ENCODE measurements at places on chromosomes 11 and 22.
A peak's percentile ranks its signal among the peaks of the same experiment; 100 is the strongest.

DNA sequence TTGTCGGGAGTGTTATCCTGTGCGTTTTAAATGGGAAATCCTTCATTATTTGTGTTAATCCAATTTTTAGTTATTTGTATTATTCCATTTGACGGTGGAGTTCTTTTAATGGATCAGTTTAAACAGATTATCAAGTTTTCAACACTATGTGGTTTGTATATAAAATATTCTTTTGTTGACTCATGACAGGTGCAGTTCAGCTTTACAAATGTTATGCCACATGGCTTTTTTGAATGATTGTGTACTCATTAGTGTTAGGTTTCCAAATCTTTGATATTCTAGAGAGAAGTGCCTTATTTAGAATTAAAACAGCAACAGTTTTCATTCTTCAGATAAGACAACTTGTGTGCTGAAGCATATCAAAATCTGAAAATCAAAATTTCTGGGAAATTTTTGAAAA is 2.4 kb downstream of the JAM3 start:
- no peak for DNase-seq

GRCh38 chr22:39216143-39216490 is 28.7 kb downstream of the PDGFB start:
- DNase-seq: no peak

DNA sequence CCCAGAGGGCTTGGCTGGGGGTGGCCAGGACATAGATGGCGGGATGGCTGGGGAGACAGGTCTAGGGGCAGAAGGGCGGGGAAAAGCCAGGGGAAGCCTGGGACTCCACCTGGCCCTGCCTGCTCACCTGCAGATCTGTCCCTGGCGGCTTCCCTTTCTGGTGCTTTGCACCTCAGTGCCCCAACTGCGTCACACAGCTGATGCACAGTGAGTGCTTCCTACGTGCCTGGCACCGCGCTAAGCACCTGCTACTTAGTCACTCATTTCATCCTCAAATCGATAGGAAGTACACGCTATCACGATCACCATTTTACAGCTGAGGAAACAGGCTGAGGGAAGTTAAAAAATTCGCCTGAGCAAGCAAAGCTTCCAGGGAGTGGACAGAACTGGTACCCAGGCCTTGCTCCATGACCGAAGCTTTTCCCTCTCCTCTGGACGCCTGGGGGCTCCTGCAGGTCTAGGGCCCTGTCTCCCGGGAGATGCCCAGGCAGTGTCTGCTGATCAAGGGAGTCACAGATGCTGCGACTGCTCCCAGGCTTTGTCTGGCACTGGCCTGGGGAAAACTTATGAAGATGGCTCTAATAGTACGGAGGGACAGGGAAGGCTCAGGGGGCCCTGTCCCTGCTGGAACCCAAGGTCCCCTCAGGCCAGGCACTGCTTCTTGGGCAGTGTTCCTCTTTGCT is 63.0 kb upstream of the TTLL12 start:
- DNase-seq: no peak

- peak; percentile 58 for DNase-seq
Measured at GRCh38 chr11:120172054-120172911, 34.4 kb upstream of the TRIM29 start.

DNA sequence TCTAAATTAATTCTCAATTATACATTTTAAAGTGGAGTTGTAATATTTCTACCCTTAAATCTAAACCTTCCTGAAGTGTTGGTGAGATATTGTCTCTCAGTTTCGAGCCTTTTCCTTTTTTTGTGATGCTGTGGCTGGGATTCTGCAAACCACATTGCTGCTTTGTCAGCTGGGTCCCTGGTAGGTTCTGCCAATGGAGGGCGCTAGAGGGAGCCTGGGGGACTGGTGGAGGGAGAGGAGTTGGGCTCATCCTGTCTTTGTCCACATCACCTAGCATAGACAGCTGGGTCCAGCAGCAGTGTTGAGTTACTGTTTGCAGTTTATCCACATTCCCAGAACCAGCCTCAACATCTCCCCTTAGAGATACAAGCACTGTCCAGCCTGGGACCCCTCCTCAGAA is 41.0 kb downstream of the TRAF6 start:
- DNase-seq: peak; percentile 17

DNA sequence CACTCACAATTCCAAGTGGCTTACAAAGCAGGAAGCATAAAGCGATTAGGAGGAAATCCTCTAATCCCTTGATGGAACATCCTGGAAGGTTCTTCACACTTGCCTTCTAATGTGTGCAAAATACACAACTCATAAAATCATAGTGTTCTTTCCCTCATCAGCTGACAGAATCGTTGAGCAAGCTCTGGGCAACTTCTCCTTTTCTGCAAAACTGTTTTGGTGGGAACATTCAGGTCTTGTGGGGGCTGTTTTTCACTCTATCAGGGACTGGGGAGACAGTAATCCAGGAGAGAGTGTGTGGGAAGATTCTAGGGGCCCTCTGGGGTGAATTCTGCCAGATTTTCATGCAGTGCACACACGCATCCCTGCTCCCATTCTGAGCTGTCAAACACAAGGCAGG is 53.2 kb downstream of the IRAG1 start:
- DNase-seq: no peak

- DNase-seq: peak; percentile 33
Measured at GRCh38 chr11:62732830-62733229, 4.5 kb downstream of the TTC9C start.

DNA sequence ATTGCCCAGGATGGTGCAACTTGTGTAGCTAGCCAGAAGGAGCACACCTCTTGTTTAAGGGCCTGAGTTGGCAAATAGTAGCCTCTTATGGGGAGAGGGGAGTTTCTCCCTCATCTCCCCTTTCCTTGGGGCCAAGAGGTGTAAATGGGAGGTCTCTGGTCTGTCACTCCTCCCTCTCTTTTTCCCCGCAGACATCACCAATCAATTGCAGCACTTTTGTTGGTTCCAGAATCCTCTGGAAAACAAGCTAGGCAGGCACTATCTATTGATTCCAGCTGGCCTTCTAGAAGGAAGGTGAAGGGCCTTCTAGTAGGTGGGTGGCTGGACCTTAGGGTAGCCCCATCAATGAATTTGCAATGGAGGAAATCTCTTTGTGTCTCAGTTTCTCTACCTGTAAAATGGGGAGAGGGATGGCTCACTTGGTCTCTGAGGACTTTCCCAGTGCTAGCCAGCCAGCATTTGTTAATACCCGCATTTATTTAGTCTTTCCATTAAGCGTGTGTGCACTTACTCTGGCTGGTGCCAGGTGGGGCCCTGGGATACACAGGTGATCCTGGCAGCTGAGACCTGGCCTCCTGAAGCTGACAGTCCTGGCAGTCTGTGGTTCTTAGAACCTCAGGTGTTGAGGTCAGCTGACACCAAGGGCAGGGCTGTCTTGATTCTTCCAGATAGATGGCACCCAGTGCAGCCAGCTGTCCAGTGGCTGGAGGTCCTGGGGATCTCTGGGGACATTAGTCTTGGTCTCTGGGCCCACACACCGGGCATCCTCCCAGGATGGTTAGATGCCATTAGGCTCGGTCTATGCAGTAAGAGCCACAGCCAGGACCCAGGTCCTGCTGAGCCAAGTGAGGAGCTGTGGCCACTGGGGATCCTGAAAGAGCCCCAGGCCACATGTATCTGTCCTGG is 51.7 kb downstream of the TSPAN18 start:
- no peak for DNase-seq

- DNase-seq: no peak
Measured at GRCh38 chr11:3132831-3133260, 32.3 kb downstream of the OSBPL5 start.

GRCh38 chr11:133991101-133991500 is 34.3 kb upstream of the IGSF9B start:
- no peak for DNase-seq

GRCh38 chr22:28443526-28443876 is 236.1 kb downstream of the TTC28 start:
- peak; percentile 47 for DNase-seq

- no peak for DNase-seq
Measured at GRCh38 chr11:130781931-130782330, 134.3 kb downstream of the SNX19 start.

DNA sequence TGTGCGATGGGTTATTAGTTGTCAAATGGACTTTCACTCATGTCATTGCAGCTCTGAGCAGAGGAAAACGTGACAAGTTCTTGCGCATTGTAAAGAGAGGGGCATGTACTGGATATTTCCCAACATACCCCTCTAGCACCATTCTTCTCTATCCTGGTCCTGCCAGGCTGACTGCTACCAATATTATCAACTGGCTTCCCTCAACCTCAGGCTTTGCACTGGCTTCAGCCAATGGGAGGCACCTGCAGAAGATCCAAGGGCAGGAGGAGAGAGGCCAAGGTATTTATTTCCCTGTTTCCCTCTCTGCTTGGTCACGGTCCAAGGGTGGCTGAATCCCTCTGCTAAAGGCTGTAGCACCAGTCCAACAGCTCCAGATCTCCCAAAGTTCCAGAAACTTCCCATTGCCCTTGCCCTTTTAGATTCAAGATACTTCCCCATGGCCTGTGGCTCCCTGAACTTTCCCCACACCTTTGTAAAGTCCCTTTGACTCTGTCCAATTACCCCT is 175.6 kb upstream of the NECTIN1 start:
- DNase-seq: no peak

DNA sequence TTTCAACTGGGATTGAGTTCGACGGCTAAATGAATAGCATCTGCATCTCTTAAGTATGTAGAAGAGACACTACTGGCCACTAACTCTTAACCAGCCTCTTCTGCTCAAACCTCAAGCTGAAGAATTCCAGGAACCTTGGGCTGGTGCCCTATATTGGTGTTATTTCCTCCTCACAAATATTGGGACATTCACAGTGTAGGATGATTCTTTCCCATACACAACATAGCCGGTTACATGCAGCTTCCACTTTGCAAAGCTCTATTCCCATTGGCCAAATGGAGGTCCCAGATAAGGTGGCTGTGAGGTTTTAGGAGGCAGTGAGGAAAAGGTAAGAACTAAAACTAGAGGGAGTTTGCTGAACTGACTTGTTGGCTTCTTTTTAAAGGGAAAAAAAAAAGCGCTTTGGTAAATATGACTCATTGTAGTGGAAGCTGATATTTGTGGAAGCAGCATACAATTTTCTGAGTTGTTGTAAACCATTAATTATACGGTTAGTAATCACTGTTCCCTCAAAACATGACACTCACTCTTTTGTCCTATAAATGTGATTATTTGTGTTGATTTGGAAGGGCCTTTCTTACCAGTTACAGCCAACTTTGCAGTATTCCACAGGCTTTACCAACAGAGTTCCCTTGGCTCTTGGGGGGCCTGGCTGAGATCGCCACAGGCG is 17.6 kb downstream of the C22orf31 start:
- no peak for DNase-seq

DNA sequence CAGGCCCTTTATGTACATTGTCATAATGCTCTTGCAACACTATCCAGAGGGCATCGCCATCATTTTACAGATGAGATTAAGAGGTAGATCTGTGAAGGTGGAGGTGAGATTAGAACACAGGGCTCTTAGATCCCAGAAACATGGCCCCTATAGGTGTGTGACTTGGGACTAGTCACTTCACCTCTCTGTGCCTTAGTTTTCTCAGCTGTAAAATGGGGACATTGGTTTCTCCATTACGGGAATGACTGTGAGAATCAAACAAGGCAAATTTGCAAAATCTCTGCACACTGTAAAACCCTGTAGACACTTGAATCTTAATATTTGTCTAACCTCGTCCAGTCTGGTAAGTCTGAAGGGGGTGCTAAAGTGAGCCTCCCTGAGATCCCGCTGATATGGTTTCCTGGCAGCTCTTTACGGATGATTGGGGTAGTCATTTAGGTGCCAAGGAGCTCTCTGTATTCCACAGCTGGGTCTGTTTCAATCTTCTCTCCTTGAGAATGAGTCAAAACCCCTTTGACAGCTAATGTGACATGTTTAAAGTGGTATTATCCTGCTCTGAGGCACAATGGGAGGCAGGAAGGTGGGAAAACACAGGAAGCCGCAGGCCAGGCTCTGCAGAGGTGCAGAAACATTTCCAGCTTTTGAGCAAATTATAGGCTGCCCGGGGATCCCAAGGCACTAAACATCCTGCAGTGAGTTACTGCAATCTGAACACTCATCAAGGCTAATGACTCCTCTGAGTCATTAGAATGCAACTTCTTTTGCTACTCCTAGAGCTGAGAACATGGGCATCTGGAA is 140.8 kb downstream of the CCDC81 start:
- DNase-seq: no peak

DNA sequence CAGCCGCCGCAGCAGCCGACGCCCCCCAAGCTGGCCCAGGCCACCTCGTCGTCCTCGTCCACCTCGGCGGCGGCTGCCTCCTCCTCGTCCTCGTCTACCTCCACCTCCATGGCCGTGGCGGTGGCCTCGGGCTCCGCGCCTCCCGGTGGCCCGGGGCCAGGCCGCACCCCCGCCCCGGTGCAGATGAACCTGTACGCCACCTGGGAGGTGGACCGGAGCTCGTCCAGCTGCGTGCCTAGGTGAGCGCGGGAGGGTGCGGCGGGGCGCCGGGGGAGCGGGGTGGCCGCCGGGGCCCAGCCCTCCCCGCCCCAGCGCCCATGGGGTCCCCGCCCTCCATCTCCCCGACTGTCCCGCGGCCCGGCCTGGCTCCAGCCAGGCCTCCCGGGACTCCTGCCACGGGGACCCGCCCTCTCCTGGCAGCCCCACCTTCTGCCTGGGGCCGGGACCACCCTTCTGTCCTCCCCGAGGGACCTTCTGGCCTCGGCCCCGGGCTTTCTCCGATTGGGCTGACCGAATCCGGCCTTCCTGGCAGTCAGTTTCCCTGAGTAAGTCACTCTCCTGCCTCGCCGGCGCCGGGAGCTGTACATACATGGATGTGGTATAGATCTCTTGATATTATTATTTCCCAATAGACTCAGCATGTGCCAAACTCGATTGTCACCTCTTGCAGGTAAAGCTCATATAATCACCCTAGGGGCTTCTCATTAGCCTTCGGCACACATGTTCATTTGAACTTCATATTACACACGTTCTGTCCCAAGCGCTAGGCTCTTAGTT is 720 bp downstream of the PACS1 start:
- DNase-seq: no peak

DNA sequence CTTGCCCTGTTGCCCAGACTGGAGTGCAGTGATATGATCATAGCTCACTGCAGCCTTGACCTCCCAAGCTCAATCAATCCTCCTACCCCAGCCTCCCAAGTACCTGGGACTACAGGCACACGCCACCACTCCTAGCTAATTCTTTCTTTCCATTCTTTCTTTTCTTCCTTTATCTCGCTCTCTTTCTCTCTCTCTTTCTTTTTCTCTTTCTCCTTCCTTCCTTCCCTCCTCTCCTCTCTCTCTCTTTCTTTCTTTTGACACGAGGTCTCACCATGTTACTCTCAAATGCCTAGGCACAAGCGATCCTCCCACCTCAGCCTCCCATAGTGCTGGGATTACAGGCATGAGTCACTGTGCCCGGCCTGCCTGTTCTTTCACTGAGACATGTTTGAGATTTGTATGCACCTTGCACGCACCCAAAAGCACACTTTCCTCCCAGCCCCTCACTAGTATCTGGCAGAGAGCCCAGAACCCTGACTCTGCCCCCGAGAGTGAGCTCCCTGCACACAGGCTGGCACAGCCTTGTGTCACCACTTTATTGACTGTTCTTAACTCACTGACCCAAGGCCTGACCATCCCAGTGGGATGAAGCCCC is 56.8 kb downstream of the CD6 start:
- DNase-seq: peak; percentile 73

All from activated CD4-positive, alpha-beta T cell treated with anti-CD3 and anti-CD28 coated beads, Interleukin-2, amount 50 U/mL, for 16 hours (primary cell).